ENCODE measurements at places on chromosomes 6 and 20.
A peak's percentile ranks its signal among the peaks of the same experiment; 100 is the strongest.

GRCh38 chr6:31906122-31906521, 4.2 kb upstream of the ZBTB12 start:
- DNase-seq: no peak

- no peak for DNase-seq
These were observed 1.2 kb upstream of the PHACTR3 start for GRCh38 chr20:59603176-59603575.

GRCh38 chr6:21826023-21826422, 232.5 kb downstream of the SOX4 start:
- peak; percentile 14 for DNase-seq

GRCh38 chr20:61573415-61574305, 321.6 kb downstream of the CDH4 start:
- DNase-seq: no peak

GRCh38 chr6:91691449-91691848, 1104.6 kb upstream of the MAP3K7 start:
- no peak for DNase-seq

- DNase-seq: no peak
These were observed 90.5 kb downstream of the MYB start for GRCh38 chr6:135271626-135272025.

DNA sequence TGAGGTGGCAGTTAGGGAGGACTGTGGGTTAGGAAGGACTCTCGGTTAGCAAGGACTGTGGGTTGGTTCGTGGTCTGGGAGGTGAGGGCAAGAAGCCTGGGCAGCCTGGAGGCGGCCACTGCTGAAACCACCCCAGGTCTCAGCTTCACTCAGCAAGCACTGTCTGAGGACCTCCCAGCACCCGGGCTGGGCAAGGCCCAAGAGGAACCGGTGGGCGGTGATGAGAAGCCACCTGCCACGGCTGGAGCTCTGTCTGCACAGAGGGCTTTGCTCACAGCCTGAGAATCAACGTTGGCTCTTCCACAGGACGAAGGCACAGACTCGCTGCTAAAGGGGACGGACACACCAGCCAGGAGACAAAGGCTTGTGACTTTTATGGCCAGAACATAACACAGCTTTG, 69.3 kb downstream of the DACT2 start:
- no peak for DNase-seq

DNA sequence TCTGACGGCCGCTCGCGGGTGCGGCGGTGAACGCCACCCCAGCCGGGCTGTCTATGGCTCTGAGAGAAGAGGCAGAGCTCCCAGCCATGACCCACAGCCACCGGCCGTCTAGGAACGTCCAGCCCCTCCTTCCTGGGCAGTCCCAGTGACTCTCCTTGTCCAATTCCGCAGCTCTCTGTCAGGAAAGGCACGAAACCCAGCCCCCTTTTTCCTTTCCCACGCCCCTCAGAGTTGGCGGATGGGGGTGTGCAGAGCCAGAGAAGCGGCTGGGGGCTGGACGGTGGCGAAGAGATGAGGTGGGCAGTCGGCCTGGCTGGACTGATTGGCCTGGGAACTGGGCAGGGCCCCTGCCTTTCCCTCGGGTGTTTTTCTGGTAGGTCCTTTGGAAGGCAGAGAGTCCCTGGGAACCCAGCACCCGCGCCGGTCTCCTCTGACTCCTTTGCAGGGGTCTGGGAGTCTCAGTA, 1.5 kb downstream of the EBF4 start:
- DNase-seq: no peak

DNA sequence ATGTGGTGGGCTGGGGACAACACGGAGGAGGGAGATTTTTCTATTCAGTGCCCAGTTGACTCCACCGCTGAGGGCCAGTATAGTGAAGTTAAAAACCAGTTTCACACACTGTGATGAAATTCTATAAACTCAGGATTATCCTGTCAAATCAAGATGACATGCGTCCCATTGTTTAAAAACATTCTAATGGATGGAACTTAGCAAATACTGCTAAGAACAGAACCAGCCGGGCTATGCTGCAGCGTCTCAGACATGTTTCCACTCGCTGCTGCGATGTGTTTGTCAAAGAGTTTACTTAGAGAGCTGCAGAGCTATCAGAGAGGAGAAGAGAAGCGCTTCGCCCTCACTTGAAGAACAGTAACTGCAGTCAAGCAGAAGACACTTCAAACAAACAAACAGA, 212.6 kb upstream of the FOXQ1 start:
- DNase-seq: no peak

DNA sequence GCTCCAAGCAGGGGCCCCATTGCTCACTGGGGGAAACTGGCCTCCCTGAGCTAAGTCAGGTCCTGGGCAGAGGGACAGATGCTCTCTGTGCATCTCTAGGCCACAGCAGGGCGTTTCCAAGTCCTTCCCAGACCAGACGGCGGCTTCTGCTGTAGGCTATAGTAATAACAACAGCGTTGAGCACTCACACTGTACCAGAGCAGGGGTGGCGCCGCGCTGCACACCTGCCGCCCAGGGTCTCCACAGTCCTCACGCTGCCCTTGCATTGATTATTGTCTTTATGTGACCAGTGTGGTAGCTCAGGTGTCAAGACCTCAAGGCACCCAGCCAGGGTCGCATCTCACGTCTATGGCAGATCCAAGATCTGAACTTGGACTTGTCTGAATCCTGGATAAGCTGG, 14.9 kb upstream of the CCN5 start:
- no peak for DNase-seq

GRCh38 chr6:84222426-84222825, 5.0 kb downstream of the CEP162 start:
- no peak for DNase-seq

DNA sequence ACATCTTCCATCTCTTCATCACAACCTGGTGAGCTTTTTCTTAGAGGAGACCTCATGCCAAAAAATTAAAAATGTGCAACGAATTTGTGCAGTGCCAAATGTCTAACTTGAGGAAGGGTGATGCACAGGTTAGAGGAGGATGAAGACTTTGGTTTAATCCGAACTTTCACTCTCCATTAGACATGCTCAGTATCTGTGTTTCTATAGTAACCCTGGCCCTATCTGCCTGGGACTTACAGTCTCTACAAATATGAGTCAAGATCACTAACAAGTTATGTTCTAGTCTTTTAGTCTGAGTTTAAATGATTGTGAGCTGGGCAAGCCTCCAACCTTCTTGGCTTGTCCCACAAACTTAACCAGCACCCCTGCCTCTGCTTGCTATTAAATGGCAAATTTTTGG, 377.0 kb downstream of the BMP2 start:
- no peak for DNase-seq

DNA sequence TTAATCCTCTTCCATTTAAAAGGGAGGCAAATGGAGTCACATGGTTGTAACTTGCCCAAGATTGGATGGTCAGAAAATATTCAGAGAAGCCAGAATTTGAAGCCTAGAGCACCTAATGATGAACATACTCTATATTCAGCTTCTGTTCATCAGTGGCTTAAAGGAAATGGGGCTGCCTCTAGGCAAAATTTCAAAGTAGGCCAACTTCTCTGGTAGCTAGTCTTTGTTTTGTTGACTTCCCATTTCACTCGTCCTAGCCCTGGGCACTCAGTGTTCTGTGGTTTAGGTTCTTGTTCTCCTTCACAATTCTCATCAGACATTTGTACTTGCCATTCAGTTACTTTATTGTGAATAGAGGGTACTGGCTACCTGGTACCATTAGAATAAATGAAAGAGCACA, 13.2 kb downstream of the MAP3K7 start:
- no peak for DNase-seq

DNA sequence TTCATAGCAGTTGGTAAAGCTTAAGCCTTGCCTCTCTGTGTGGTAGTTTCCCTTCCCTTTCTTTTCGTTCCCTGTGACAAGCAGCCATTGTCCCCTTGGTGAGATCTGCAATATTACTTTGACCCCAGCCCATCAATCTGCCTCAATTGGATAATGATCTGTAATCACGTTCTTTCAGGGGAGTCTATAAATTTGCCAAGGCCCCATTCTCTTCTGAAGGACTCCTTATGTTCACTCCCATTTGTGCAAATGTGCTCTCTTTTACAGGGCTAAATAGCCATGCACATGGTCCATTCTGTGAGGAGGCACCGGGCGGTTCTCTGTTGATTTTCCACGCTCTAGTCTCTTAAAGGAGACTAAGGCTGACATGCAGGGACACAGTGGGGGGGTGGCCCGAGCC, 660.4 kb upstream of the SLC35B3 start:
- DNase-seq: no peak

DNA sequence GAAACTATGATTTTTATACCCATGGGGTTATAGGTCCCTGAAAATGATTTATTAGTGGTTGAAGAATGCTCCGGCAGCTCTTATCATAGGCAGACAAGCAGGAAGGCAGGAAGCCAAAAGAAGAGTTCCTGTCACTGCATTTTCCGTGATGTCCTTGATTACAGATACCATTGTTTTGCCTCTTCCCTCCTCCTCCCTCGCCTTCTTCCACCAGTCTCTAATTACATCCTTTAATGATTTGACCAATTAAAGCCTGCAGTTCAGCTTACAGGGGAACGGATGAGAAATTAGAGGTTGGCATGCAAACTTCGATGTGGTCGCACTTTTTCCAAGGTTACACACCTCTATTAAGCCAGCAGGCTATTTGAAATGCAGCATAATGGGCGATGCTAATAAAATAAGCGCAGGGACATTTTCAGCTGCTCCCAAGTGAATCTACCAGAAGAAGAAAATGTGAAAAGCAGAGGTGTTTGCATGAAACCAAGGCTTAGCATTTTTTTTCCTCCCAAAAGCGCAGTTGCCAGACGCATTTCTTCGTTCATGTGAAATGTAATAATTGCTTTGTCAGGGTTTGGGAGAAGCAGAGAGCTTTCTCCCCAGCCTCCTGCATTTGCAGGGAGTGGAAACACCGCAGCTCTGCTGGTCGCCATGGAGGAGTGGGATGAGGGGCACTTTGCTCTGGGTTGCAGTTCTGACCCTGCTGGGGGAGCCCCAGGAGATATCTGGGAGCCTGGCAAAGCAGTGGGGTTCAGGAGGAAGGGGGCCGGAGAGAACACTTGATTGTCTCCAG, 6.0 kb downstream of the NOX3 start:
- peak; percentile 18 for DNase-seq

DNA sequence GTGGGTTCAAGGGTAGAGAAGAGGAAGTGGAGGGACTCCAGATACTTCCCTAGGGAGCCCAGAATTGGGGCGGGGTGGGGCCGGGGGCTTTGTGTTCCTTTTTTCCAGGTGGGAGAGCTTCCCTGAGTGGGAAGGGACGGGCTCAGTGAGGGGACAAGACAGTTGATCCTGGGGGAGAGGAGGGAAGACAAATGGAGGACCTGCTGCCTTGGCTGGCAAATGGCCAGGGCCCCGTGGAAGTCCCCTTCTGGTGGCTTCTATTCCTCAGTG, 2.6 kb downstream of the CTSZ start:
- DNase-seq: no peak

DNA sequence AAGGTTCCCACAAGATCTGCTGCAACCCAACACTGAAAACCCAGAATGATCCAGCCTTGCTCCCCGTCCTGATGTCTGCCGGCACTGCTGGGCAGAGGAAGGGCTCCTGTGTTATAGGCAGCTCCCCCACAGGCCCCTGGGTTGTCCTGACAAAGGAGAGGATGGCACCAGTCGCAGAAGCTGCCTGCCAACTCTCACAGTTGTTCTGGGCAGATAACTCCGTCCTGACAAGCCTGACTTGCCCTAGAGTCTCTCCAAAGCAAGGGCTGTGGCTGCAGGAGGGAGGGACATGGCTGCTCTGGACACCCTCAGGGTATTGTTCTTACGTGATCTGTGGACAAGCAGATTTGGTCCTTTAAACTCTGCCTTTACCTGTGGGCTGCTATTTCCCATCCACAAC, 243.8 kb downstream of the CDH26 start:
- no peak for DNase-seq

- DNase-seq: no peak
These were observed 14.5 kb upstream of the TRIM39 start for GRCh38 chr6:30312266-30312665.

DNA sequence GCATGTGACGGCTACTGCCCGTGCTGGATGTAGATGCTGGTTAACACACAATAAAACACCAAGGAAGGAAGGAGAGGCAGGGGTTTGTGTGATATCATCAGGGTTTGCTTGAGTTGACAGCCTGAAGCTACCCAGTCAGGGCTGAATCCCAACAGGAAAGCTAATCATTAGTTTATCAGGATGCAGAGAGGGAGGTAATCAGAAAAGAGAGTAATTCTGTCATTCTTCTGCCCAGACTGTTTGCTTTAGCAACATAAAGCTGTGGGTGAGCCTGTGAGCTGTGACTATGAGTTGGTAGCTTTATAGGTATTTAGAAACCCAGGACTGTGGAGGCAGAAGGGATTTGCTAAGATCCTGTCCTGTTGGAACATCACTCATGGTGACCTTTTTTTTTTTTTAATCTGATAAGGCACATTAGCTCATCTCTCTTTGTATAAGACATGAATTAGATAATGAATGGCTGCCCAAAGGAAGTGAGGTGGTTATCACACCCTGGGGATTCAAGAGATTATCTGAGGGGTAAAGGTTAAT, 79.3 kb downstream of the CAP2 start:
- DNase-seq: no peak

DNA sequence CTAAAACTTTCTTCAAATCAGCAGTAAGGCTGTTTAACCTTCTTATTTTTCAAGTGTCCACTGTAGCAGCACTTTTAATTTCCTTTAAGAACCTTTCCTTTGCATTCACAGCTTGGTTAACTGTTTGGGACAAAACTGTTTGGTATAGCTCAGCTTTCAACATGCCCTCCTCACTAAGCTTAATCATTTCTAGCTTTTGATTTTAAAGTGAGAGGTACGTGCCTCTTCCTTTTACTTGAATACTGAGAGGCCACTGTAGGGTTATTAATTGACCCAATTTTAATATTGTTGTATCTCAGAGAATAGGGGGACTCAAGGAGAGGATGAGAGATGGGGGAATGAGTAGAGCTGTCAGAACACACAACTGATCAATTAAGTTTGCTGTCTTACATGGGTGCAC, 129.5 kb upstream of the MMS22L start:
- no peak for DNase-seq

- DNase-seq: no peak
These were observed 169.0 kb downstream of the TBC1D7 start for GRCh38 chr6:13159300-13159699.

GRCh38 chr6:117933471-117933870, 26.4 kb downstream of the SLC35F1 start:
- no peak for DNase-seq

DNA sequence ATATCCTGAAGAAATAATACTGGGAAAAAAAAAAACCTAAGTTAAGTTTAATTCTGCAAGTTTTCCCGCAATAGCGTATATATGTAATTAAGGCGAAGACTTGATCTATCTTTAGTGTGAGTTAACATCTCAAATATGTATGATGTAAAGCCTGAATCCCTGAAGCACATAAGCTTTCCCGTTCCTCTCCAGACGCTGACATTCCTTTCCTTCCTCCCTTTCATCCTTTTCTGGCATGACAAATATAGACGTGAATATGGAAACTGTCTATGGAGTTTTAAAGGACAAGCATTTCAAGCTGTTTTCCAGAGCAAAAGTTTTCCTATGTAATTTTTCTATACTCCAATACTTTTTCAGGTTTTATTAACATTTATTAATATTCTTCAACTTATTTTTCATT, 637.0 kb downstream of the COL12A1 start:
- DNase-seq: no peak

DNA sequence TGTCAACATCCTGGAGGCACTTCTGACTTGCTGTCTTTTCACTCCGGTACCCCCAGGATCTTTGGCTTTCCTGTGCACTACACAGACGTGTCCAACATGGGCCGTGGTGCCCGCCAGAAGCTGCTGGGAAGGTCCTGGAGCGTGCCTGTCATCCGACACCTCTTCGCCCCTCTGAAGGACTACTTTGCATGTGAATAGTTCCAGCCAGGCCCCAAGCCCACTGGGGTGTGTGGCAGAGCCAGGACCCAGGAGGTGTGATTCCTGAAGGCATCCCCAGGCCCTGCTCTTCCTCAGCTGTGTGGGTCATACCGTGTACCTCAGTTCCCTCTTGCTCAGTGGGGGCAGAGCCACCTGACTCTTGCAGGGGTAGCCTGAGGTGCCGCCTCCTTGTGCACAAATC, 12.0 kb upstream of the MAPRE1 start:
- DNase-seq: no peak

Measured in SW480 (cell line).